ENCODE measurements at places on chromosomes 7 and 10.

DNA sequence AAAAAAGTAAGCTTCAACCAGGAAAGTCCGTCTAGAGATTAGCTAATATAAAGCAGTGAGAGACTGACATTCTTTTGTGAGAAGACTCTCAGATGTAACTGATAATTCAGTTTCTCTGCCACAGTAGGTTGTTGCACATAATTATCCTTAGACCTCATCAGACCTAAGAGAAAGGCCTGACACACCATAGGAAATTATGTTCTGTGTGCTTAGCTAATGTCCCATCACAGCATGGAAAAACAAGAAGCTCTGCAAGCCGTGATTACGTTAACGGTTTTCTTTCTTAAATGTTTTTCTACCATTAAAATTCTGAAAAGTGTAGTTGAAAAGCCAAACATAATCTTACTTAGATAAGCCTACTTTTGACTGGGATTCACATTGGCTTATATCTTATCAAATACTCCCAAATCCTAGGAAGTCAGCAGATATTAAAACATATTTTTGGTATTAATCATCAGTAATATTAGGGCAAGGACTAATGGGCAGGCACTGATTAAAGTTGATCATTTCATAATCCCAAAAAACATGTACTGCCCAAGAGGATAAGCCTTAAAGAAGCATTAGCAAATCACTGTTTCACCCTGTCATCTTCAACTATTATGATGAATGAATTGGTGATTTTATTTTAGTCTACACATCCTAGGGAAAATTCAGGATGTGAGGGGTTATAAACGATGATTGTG lies 5.2 kb downstream of the CSTF2T start:
- no peak overlapping the region for H3K4me3 ChIP-seq
- H3K27ac ChIP-seq: no peak overlapping the region

- H3K27me3 ChIP-seq: no peaks in the 10 kb centered on the region
- H3K27ac ChIP-seq: no peak overlapping the region
- H3K4me3 ChIP-seq: no peak overlapping the region
- H3K4me1 ChIP-seq: no peaks in the 10 kb centered on the region
- DNase-seq: no peak
- no peaks in the 10 kb centered on the region for H3K36me3 ChIP-seq
These were observed 469.8 kb downstream of the GLRX3 start for GRCh38 chr10:130606001-130606405.

- H3K4me1 ChIP-seq: no peaks in the 10 kb centered on the region
- H3K36me3 ChIP-seq: no peaks in the 10 kb centered on the region
- no peak for DNase-seq
- H3K4me3 ChIP-seq: no peak overlapping the region
- no peak overlapping the region for H3K27ac ChIP-seq
- H3K27me3 ChIP-seq: no peaks in the 10 kb centered on the region
These were observed 10.3 kb upstream of the KCNK18 start for GRCh38 chr10:117186832-117187615.

GRCh38 chr7:44646176-44646920 lies 39.9 kb downstream of the OGDH start:
- H3K27ac ChIP-seq: no peak overlapping the region
- peaks cover 49% of the 10 kb centered on the region for H3K36me3 ChIP-seq
- no peak overlapping the region for H3K4me3 ChIP-seq
- no peaks in the 10 kb centered on the region for H3K27me3 ChIP-seq
- DNase-seq: no peak

DNA sequence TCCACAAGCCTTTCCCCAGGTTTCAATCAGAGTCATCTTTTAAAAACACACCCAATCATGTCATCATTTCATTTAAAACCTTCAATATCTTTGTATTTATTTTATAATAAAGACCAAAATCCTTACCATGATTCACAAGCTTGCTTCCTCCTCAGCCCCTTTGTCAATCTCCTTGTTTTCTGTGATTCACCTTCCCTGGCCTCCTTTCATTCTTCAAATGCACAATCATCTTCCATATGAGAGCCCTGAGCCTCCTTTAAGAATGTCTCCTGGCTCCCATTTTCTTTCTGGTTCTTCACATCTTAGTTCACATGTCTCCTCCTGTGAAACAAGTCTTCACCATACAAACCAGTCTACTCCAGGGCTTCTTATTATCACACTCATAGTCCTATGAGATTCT lies 904.0 kb downstream of the SORCS3 start:
- no peaks in the 10 kb centered on the region for H3K4me1 ChIP-seq
- no peaks in the 10 kb centered on the region for H3K36me3 ChIP-seq
- H3K27me3 ChIP-seq: no peaks in the 10 kb centered on the region
- H3K27ac ChIP-seq: no peak overlapping the region
- DNase-seq: no peak
- H3K4me3 ChIP-seq: no peak overlapping the region
